Caco-2 (cell line): ENCODE measurements at places on chromosomes 6 and 20. TPM values are rescaled to one million over a fixed set of nuclear protein-coding genes. Genes with fewer than 3 reads are reported as not detected.

- no peak overlapping the region for H3K4me3 ChIP-seq
- no peaks in the 10 kb centered on the region for H3K27me3 ChIP-seq
- DNase-seq, result no peak
- H3K36me3 ChIP-seq, result peaks cover 2% of the 10 kb centered on the region; the same call in 1 of the 2 replicates
These were observed 8.3 kb upstream of the ADRM1 start for GRCh38 chr20:62294516-62294915.

Gene PRPH2
- total RNA-seq, result not detected in 2 replicates

DNA sequence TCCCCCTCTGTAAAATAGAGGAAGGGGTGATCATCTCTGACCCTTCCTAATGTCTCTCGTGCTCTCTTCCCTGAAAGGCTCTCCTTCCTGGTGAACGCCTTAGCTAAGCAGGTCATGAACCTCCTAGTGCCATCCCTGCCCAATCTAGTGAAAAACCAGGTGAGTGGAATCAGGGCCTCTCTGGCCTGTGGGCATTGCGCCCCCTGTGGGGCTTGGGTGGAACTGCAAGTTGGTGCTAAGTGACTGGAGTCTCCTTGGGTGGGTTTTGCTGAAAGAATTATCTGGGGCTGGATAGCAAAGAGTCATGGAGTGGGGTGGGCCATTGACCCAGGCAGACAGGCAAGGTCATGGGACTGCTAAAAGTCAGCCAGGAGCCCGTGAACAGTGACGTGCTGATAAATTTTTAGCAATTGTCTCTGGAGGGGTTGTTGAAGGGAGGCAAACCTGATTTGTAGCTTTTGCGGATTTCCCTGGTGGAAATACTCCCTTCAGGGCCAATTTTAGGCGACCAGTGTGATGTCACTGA lies 8.9 kb downstream of the BPIFB1 start:
- no peaks in the 10 kb centered on the region for H3K4me1 ChIP-seq
- peak; percentile 84 for DNase-seq
- H3K36me3 ChIP-seq, result no peaks in the 10 kb centered on the region

Gene HEBP2
- total RNA-seq, result 64.3 and 73.1 TPM in 2 replicates

DNA sequence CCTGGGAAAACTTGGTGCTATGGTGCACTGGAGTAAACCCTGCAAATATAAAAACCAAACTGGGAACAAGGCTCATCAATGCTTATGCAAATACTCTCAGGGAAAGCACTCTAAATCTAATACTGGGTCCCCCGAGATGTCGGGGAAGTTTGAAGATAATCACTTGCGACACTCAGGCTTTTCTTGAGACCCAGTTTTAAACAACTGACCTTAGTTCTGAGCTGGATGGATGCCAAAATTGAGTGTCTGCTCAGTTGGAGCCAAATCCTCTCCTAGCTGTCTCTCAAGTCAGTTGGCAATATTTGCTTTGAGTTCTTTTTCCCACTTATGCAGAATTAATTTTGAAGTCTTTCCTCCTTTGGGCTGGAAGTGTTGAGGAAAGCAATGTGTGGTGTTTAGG lies 75.5 kb upstream of the CD2AP start:
- DNase-seq, result no peak
- H3K27me3 ChIP-seq, result no peaks in the 10 kb centered on the region
- peaks cover 35% of the 10 kb centered on the region for H3K4me1 ChIP-seq
- H3K4me3 ChIP-seq, result no peak overlapping the region
- no peak overlapping the region for H3K27ac ChIP-seq

DNA sequence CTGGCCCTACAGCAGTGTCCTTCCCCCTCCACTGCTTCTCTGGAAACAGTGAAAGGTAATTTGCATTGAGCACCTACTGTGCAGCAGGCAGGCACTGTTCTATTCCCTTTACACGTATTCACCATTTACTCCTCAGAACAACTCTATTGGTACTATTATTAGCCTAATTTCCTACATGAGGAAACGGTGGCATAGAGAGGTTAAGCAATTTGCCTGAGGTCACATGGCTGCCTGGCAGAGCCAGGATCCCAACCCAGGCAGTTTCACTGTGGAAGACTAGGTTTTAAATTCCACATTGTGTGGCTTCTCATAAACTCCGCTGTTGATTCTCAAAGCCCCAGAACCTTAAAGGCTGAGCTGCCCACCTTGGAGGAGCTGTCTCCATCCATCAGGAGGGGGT lies 72.7 kb downstream of the CLIC5 start:
- no peak overlapping the region for H3K27ac ChIP-seq
- H3K4me1 ChIP-seq, result no peaks in the 10 kb centered on the region
